NCI-H1930 (cell line): ENCODE measurements at places on chromosomes 3 and 15.

- DNase-seq, result no peak
These were observed 963 bp downstream of the SHQ1 start for GRCh38 chr3:72847282-72847681.

DNA sequence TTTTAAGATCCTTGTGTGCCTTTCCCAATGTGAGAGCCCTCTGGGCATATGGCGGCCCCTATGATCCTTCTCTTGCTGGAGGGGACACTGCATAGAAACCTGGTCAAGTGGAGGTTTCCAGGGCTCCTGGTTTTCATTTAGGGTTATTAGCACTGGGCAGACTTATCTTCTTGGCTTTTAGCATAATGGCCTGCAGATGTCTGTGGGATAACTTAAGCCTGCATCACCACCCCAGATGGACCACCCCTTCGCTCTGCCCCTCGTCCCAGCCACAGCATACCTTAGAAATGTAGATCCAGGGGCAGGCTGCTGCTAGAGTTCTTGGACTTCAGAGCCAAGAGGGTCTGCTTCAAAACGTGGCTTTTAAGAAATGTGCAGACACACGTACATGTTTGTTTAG lies 340.3 kb upstream of the CTDSPL start:
- no peak for DNase-seq

DNA sequence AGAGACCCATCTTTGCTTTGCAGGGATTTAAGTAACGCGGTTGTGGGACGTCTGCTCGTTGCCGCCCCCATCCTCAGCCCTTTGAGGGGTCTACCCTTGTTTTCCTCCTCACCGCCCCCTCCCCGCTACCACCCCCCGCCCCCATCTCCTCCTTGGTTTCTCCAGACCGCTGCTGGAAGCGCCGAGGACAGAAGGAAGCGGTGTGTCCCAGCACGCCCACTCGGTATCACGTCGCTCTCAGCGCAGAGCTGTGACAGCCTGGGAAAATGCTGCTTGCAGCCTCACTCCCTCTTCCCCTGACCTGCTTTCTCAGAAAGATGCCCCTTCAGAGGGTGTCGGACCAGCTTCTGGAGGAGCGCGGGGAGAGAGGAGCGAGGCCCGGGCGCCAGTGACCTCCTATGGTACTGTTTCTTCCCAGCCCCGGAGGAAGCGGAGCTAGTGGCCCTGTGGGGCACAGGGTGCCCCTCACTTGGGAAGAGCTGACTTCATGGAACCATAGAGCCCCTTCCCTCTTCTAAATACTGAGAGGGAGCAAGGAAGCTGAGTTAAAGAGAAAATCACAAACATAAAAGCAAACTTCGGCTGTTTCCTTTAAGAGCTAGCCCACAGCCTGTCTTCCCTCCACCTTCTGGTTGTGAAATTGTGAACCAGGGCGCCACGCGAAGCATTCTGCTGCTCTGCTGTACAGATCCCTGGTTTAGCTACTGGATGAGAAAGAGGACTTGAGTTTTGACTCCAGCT lies 698 bp downstream of the IL1RAP start:
- no peak for DNase-seq

DNA sequence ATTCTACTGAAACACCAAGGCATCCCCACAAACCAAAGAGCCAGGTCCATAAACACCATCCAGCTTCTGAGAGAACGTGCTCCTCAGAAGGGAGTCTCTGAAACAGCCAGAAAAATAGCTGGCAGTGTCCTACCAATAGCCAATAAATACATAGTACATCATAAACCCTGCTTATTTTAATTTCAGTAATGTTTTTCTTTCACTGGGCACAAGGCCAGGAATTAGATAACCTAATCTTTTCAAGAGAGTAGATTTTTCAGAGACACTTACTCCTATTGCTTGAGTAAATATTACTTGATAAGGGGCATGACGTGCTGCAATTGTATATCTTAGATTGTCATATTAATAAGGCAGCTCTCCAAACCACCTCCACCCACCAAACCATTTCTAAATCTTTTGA lies 22.7 kb downstream of the GADL1 start:
- no peak for DNase-seq
